Left lung (tissue), 14 donors: ENCODE measurements at places on chromosomes 6 and 20. TPM values are rescaled to one million over a fixed set of nuclear protein-coding genes. Genes with fewer than 3 reads are reported as not detected.
A peak's percentile ranks its signal among the peaks of the same experiment; 100 is the strongest.

DNA sequence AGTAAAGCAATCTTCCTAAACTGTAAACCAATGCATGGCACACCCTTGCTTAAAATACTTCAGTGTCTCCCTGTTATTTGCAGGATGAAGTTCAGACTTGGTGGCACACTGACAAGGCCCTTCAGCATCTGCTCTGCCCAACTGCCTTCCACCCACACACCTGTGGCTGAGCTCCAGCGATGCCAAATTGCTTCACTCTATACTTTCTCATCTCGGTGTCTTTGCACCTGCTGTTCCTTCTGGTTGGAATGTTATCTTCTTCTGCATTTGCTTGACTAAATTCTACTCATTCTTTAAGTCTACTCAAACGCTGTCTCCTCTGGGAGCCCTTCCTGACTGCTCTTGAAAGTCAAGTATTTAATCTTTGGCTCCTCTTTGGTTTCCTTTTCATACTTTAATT lies 100.1 kb upstream of the SUPT3H start:
- no peak for DNase-seq

DNA sequence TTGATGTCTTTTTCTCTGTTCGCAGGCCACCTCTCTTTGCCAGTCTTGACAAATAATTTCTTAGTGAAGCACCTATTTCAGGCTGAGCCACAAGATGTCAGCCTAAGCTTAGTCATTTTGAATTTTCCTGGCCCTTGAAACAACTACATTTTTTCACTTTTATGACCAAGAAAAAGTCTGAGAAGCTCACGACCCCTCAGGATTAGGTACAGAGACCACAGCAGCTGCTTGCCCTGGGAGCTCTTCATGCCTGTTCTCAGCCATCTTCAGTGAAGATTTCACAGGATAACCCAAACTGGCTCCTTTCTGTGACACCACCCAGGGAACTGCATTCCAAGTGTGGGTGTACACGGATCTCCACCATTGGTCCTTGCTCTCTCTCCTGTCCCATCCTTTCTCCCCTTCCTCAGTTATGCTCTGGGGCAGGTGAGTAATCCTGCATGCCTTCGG lies 38.4 kb upstream of the SPTLC3 start:
- DNase-seq, result peak; percentile 52

DNA sequence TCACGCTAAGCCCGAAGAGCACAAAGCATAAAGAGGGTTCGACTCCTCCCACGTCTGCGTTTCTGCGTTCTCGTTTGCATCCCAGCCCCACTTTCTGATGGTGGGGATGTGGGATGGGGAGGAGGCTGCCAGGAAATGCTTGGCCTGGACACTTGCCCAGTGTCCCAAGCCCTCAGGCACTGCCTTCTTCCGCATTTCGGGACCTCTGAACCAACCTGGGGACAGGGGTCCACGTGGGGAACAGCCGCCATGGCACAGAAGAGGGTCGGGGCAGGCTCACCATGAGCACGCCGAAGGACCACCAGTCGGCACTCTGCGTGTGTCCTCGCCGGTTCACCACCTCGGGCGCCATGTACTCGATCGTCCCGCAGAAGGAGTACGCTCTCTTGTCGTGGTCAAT lies 88.2 kb downstream of the RAMACL start:
- no peak for DNase-seq

Gene SLC22A1
- polyA plus RNA-seq, result 0.34 TPM

Gene NMBR
- polyA plus RNA-seq, result 0.31 TPM

Gene CLDN20
- polyA plus RNA-seq, result 2.5 TPM

Gene MACROD2
- polyA plus RNA-seq, result 8.5 TPM

Gene PRL
- polyA plus RNA-seq, result not detected
